ENCODE measurements at places on chromosomes 1 and 21.

GRCh38 chr1:5098981-5099385 is 444.6 kb downstream of the AJAP1 start:
- DNase-seq: no peak

DNA sequence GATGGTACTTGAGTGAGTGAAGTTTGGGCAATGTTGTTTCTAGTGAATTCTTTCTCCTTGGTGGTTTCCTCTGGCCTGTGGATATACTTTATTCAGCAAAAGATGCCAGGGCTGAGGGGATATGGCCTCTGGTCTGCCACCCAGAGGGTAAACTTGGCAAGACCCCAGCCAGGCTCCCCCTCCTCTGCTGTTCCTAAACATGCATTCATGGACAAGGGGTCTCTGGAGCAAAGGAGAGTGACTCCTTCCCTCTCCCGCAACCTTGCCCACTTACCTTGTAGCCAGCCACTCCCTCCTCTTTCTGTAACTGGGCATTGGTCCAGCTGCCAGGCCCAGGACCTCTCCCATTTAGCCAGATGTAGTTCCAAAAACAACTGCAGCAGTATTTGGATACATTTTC is 43.8 kb downstream of the RUNX3 start:
- DNase-seq: no peak

GRCh38 chr1:41097105-41097504 is 75.6 kb upstream of the SLFNL1 start:
- DNase-seq: no peak

DNA sequence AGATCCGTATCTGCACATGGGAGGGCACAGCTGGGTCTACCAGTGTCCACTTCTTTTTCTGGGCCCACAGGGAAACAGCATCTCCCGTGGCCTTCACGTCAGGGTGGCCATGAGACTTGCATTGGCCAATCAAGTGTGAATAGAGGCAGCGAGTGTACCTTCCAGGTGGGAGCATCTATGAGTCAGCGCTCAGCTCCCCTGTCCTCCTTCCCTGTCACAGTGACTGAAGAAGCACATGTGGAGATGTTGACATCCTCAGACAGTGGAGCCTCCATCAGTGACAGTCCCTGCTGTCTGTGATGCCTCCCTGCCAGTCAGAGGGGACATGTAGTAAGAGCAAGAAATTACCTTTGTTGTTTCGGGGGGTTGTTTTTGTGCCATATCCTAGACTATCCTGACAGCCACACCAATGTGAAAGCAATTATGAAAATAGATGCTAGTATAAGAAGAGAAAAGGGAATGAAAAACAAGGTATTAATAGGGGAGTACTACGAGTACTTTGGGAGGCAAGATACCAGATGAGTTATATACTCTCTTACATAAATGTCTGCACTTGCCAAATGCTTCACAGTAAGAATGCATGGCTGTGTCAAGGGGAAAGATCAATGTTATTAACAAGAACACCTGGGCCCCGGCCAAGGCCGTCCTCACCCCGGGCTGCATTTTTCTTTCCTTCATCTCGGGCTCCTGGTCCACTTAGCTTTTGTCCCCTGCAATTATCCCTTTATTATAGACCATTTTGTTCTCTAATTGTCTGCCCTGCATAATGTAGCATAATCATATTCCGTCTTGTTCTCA is 86.0 kb downstream of the MATN1 start:
- DNase-seq: no peak

DNA sequence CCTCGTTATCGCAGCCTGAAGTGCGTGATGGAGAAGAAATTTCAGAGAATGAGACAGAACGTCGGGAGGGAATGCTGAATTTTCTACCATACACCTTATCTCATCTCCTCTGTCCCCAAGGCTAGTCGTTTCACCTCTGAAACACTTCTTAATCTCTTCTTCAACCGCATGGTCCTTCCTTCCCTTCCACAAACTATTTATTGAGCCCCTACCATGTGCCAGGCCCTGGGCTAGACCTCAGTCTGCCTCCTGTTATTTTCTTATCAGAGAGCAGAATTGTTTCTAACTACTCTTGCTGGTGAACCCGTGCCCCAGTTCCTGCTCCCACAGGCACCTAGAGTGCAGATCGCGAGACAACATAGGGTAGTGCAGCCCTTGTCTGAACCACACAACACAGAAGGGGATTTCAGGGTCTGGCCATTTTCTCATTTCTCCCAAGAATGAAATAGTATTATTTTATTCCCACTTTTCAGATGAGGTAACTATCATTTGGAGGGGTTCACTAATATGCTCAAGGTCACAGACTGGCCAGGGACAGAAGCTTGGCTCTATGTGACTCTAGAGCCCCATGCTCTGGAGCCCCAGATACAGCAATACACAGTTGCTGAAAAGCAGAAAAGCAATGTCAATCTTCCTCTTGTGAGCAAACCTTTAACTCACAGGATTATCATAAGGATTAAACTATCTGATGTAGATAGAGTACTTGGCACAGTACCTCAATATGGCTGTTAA is 598 bp upstream of the ADIPOR1 start:
- no peak for DNase-seq

- DNase-seq: no peak
Measured at GRCh38 chr1:162169031-162169790, 99.7 kb downstream of the NOS1AP start.

GRCh38 chr1:147635342-147635741 is 35.0 kb downstream of the ACP6 start:
- no peak for DNase-seq

GRCh38 chr1:21050031-21050430 is 126.7 kb downstream of the EIF4G3 start:
- DNase-seq: no peak

DNA sequence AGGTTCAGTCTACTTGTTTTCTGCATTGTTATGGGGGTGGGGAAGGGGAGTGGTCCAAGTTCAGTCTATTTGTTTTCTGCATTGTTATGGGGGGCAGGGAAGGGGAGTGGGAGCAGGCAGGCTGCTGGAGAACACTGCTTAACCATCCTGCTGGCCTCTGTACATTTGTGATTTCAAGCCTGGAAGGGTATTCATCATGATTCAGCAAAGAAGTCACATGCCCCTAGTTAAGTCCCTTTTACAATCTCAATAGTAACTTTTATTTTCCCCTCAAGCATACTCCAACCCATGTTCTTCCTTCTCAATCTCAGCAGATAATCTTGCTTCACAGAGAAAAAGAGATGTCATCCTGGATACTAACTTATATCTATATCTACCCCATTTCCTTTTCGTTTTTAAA is 7.9 kb downstream of the LYST start:
- no peak for DNase-seq

DNA sequence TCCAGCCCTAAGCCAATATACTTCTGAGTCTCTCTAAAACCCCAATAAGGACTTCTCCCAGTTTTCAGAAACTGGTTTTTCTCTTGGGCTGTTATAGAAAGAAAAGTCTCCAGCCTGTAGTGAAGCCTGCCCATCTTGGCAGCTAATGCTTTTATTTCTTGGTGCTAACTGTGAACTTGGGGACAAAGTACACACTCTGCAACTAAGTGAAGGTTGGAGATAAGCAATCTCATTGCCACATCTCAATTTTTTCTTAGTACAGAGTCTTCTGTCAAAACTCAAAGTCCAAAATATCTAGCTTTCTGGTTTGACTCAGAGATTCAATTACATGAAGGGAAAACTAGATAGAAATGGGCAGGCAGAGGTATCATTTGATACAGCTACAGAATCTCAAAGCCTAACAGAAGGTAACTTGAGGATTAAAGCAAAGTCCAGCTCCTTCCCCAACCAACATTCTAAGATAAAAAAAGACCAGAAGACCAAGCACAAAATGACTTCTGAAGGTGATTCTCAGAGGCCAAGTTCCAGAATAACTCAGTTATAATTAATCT is 14.0 kb downstream of the AK2 start:
- DNase-seq: no peak

DNA sequence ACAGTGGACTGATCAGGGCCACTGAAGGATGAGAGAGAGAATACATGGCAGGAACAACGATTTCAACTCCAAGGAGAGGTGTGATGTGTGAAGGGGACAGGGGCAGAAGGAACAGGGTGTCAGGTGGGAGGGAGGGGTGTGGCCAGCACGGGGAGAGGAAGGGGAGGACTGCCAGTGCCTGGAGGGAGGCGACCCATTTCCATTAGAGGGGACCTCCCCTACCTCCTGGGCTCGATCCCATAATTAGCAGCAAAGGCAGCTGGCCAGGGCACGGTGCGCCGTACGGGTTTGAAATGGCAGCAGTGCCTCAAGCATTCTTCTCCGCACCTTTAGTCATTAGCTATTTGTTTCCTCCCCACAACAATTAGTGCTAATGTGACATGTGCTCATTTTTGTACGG is 22.7 kb downstream of the CRYAA start:
- DNase-seq: no peak

DNA sequence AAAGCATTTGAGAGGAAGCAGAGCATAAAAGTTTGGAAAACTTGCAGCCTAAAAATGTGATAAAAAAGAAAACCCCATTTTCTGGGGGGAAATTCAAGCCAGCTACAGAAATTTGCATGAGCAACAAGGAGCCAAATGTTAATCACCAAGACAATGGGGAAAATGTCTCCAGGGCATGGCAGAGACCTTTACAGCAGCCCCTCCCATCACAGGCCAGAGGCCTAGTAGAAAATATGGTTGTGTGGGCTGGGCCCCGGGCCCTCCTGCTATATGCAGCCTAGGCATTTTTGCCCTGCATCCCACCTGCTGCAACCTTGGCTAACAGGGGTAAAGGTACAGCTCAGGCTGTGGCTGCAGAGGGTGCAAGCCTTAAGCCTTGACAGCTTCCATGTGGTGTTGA is 299.6 kb upstream of the NCAM2 start:
- DNase-seq: no peak

DNA sequence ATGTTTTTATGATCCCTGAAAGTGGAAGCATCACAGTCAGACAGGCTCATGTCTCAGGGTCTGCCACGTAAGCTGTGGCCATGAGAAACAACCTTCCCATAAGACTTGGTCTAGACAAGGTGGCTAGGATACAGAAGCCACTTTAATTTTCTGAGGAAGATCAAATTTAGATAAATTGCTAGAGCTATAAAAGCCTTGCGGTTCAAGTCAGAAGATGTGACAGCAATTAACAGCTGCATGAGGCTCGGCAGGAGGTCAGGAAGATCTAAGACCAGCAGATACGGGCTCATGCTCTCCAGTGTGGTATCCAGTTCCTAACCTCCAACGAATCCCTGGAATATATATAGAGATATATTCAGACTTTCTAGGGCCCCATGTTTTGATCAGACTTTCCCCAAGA is 577.1 kb downstream of the PLPP3 start:
- DNase-seq: no peak

DNA sequence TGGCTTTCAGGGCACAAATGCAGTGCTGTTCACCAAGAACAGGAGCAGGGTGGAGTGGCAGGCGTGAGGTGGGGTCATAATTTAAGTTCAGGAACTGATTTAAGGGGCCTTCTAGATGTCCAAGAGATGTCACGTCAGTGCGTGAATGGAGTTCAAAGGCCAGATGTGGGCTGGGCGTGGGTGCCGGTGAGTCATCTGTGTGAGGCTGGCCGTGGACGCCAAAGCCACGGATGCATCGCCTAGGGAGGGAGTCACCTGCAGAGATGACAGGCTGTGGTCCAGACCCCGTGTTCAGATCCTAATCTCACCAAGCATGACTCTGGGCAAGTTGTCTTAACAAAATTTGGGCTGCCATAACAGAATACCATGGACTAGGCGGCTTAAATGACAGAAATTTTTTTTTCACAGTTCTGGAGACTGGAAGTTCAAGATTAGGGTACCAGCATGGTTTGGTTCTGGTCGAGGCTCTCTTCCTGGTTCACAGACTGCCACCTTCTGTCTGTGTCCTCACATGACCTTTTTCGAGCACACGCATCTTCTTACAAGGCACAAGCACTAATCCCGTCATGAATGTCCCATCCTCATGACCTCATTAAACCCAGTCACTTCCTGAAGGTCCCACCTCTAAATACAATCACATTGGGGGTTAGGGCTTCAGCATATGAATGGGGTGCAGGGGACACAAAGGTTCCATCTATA is 109.6 kb downstream of the PRDM2 start:
- no peak for DNase-seq

- no peak for DNase-seq
Measured at GRCh38 chr1:9435153-9435636, 104.1 kb upstream of the SLC25A33 start.

DNA sequence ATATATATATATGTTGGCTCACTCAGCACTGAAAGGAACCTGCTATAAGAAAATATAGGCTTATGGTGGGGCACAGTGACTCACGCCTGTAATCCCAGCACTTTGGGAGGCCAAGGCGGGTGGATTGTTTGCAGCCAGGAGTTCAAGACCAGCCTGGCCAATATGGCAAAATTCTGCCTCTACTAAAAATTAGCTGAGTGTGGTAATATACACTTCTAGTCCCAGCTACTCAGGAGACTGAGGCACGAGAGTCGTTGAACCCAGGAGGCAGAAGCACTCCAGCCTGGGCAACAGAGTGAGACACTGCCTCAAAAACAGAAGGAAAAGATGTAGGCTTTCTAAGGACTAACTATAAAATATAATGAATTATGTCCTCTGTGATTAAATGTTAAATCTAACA is 14.6 kb upstream of the MUTYH start:
- DNase-seq: no peak

DNA sequence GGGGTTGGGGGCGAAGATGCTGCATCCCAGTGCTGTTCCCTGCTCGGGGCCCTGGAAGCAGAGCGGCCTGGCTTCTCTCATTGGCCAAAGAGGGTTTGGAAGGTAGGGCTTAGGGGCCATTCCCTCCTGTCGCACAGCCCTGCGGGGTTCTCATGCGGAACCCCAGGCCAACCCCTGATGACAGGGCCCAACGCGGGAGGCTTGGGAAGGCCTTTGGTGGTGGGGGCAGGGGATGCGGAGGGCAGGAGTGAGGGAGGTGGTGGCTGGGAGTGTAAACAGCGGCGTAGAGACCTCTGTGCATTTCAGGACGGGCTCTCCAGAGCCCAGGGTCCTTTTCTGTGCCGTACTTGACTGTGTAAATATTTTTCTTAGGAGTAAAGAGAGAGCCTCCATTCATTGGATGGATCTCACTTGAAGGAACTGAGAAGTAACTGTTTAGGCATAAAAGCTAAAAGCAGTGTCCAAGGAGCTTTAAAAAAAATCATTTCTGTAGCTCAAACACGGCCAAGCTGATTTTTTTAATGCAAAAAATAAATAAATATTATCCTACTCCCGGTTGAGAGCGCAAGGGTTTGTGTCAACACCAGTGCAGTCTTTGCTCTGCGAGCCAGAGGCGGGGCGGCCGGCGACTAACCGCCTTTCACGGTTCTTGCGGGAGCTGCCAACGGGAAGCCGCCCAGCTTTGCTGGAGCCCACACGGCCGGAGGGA is 169.1 kb downstream of the PRDM16 start:
- no peak for DNase-seq

- no peak for DNase-seq
Measured at GRCh38 chr1:23889074-23889473, 21.0 kb upstream of the FUCA1 start.

Measured in amygdala (tissue), 56 donors.